ENCODE measurements at places on chromosomes 16 and 17.

- no peak for DNase-seq
Observed at GRCh38 chr16:78697426-78697825, 598.0 kb downstream of the WWOX start.

DNA sequence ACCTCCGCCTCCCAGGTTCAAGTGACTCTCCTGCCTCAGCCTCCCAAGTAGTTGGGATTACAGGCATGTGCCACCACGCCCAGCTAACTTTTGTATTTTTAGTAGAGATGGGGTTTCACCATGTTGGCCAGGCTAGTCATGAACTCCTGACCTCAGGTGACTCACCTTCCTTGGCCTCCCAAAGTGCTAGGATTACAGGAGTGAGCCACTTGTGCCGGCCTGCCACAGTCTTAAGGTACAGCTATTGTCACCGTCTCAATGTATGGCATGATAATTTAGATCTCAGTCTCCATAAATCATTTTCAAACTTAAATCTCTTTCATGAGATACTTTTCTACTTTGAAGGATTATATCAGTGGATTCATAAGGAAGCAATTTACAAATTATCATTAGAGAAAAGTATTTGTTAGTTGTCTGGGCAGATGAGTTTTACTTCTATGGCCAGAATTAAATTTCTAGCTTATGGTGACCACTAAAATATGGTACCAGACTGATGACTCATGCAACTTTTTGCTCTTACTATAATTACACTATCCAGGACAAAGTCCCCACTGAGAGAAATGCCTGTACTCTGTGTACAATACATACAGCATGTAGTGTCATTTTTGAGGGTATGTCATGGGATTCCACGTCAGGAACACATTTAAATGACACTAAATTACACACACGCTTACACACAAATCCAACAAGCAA is 1230.3 kb upstream of the GOT2 start:
- no peak for DNase-seq

DNA sequence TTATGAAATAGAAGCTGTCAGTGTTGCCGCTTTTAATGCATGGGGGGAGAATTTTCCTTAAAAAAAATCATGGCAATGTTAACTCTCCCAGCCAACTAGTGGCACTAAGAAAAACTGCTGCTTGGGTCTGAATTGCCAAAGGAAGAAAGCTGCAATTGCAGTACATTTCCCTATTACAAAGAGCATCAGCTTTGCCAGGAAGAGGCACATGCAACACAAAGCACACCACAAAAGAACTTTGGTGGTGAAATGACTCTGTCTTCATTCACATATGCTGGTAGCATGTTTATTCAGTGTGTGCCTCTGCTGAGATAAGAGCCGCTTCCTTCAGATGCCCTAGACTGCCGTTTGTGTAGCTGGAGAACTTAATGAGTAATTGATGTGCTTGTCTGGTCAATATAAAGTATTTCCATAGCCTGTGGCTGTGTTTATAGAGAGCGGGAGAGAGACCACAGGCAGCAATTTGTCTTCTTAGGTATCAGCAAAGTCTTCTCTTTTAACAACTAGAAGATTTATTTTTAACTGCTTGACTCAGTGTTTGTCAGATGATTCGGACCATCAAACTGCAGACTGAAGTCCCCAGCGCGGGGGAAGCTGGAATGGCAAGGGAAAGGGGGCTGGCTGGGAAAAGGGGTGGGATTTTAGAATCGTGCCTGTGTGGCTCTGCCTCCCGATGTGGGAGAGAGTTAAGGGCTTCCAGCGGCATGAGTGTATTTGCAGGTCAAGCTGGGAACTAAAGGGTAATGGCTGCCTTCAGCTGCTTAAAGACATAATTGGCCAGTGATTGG is 115.1 kb downstream of the MRTFB start:
- DNase-seq, result no peak

- no peak for DNase-seq
Observed at GRCh38 chr16:84841787-84842300, 22.1 kb downstream of the CRISPLD2 start.

Data from activated T-cell treated with anti-CD3 and anti-CD28 coated beads, Interleukin-2, amount 50 U/mL, for 48 hours (primary cell).